Endothelial cell (in vitro differentiated cells): ENCODE measurements at places on chromosomes 5 and 9.

GRCh38 chr5:52694648-52695047 is 93.1 kb upstream of the ITGA1 start:
- no peaks in the 10 kb centered on the region for H3K27me3 ChIP-seq
- peaks cover 19% of the 10 kb centered on the region for H3K4me1 ChIP-seq
- no peak for DNase-seq
- no peak overlapping the region for H3K4me3 ChIP-seq
- no peaks in the 10 kb centered on the region for H3K36me3 ChIP-seq
- H3K27ac ChIP-seq: no peak overlapping the region

GRCh38 chr9:112555844-112556482 is 69.3 kb downstream of the KIAA1958 start:
- no peaks in the 10 kb centered on the region for H3K27me3 ChIP-seq
- H3K4me3 ChIP-seq: no peak overlapping the region
- no peaks in the 10 kb centered on the region for H3K36me3 ChIP-seq

GRCh38 chr9:133428617-133429101 is 6.5 kb downstream of the ADAMTS13 start:
- H3K4me1 ChIP-seq: peaks cover 2% of the 10 kb centered on the region
- no peak overlapping the region for H3K4me3 ChIP-seq
- no peak overlapping the region for H3K27ac ChIP-seq
- peaks cover 4% of the 10 kb centered on the region for H3K27me3 ChIP-seq
- peak; percentile 40 for DNase-seq

- no peaks in the 10 kb centered on the region for H3K27me3 ChIP-seq
- H3K4me3 ChIP-seq: no peak overlapping the region
- no peak for DNase-seq
- H3K27ac ChIP-seq: no peak overlapping the region
- no peaks in the 10 kb centered on the region for H3K36me3 ChIP-seq
- no peaks in the 10 kb centered on the region for H3K4me1 ChIP-seq
Measured at GRCh38 chr5:95110118-95110517, 174.8 kb downstream of the MCTP1 start.

- H3K36me3 ChIP-seq: no peaks in the 10 kb centered on the region
- H3K27me3 ChIP-seq: peaks cover 6% of the 10 kb centered on the region
- peaks cover 11% of the 10 kb centered on the region for H3K4me1 ChIP-seq
Measured at GRCh38 chr5:137145721-137146120, 353.4 kb downstream of the SPOCK1 start.

DNA sequence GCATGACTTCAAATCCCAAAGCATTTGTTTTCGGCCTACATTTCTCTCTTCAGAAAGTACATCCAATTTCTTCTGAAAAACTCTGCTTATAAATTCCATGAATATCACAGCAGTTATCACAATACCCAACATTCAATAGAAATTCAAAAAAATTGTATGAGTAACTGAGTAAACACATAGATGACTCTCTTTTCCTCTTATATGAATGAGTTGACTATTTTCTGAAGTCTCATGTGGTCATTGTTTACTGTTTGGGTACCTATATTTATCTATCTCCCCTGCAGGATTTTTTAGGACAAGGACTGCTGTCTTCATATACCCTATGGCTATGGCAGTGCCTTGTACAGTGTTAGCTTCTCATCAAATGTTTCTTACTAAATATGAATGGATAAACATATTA is 157.1 kb downstream of the HTR1A start:
- DNase-seq: no peak
- H3K27ac ChIP-seq: no peak overlapping the region
- H3K27me3 ChIP-seq: no peaks in the 10 kb centered on the region
- H3K4me1 ChIP-seq: peaks cover 2% of the 10 kb centered on the region
- H3K36me3 ChIP-seq: no peaks in the 10 kb centered on the region

DNA sequence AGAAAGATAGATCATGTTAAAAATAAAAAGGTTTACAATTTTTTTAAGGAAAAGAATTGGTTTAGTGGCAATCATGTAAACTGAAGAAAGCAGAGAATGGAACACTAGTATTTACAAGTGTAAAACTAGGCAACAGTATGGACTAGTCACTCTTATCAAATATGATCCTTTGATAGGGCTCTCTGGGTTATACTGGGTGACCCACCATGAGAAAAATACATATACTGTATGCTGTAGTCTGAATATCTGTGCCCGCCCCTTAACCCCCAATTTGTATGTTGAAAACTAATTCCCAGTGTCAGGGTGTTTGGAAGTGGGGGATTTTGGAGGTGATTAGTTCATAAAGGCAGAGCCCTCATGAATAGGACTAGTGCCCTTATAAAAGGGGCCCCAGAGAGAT is 236.8 kb upstream of the TARS1 start:
- no peaks in the 10 kb centered on the region for H3K36me3 ChIP-seq
- no peak overlapping the region for H3K4me3 ChIP-seq
- H3K27ac ChIP-seq: no peak overlapping the region
- no peak for DNase-seq
- H3K4me1 ChIP-seq: peaks cover 3% of the 10 kb centered on the region

DNA sequence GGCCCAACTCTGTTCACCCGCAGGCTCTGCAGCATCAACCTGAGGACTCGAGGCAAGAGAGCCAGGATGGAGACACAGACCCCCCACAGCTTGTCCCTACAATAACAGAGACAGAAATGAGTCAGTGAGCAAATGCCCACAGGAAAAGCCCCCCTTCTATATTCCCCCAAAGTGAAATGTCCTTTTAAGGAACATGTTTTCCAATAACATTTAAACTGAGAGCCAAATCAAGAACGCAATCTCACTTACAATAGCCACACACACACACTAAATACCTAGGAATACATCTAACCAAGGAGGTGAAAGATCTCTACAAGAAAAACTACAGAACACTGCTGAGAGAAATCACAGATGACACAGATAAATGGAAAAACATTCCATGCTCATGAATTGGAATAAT is 49.0 kb downstream of the TEX10 start:
- H3K36me3 ChIP-seq: peaks cover 33% of the 10 kb centered on the region
- H3K4me1 ChIP-seq: peaks cover 15% of the 10 kb centered on the region
- no peaks in the 10 kb centered on the region for H3K27me3 ChIP-seq
- H3K4me3 ChIP-seq: no peak overlapping the region

- H3K27me3 ChIP-seq: peaks cover 4% of the 10 kb centered on the region
- no peak overlapping the region for H3K27ac ChIP-seq
- peaks cover 27% of the 10 kb centered on the region for H3K4me1 ChIP-seq
- no peak for DNase-seq
- peaks cover 17% of the 10 kb centered on the region for H3K36me3 ChIP-seq
Measured at GRCh38 chr5:143198332-143198731, 205.2 kb downstream of the NR3C1 start.

GRCh38 chr9:28270156-28270555 is 696.9 kb upstream of the C9orf72 start:
- H3K4me1 ChIP-seq: no peaks in the 10 kb centered on the region
- no peaks in the 10 kb centered on the region for H3K27me3 ChIP-seq
- no peak overlapping the region for H3K4me3 ChIP-seq
- no peaks in the 10 kb centered on the region for H3K36me3 ChIP-seq
- no peak for DNase-seq

GRCh38 chr9:20441711-20442423 is 180.4 kb downstream of the MLLT3 start:
- no peak overlapping the region for H3K4me3 ChIP-seq
- peaks cover 1% of the 10 kb centered on the region for H3K27me3 ChIP-seq
- DNase-seq: no peak
- H3K27ac ChIP-seq: no peak overlapping the region

GRCh38 chr5:179211068-179211467 is 134.2 kb downstream of the ADAMTS2 start:
- H3K36me3 ChIP-seq: no peaks in the 10 kb centered on the region
- no peak overlapping the region for H3K4me3 ChIP-seq
- H3K27me3 ChIP-seq: peaks cover 6% of the 10 kb centered on the region
- H3K4me1 ChIP-seq: no peaks in the 10 kb centered on the region
- H3K27ac ChIP-seq: no peak overlapping the region
- DNase-seq: no peak

DNA sequence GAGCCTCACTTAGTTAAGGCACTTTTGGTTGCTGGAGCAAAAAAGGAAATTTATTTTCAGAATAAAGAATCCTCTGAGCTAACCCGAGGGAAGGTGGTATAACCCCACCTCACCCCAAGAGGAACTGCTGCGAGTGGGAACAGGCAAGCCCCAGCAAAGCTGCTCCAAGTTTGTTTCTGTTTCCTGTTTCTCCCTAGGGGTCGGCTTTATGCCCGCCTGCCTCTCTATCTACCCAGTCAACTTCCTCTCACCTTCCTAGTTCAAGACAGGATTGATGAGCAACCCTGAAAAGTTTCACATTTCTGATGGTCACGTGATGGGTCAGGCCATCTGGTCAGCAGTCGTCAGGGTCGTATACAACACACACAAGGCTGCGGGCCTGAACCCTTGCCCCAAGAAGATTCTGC is 31.1 kb downstream of the TRIO start:
- H3K4me3 ChIP-seq: no peak overlapping the region
- H3K27ac ChIP-seq: peak overlapping the region; percentile 89
- H3K27me3 ChIP-seq: peaks cover 5% of the 10 kb centered on the region
- no peaks in the 10 kb centered on the region for H3K36me3 ChIP-seq
- H3K4me1 ChIP-seq: peaks cover 58% of the 10 kb centered on the region
- DNase-seq: peak; percentile 27

GRCh38 chr5:90119531-90119971 is 290.0 kb downstream of the CETN3 start:
- no peaks in the 10 kb centered on the region for H3K27me3 ChIP-seq
- no peaks in the 10 kb centered on the region for H3K36me3 ChIP-seq
- no peak overlapping the region for H3K27ac ChIP-seq
- H3K4me3 ChIP-seq: no peak overlapping the region
- no peaks in the 10 kb centered on the region for H3K4me1 ChIP-seq
- DNase-seq: no peak

GRCh38 chr5:126810596-126811380 is 33.9 kb downstream of the LMNB1 start:
- no peak for DNase-seq
- peaks cover 6% of the 10 kb centered on the region for H3K4me1 ChIP-seq
- H3K27ac ChIP-seq: peak overlapping the region; percentile 1
- no peaks in the 10 kb centered on the region for H3K27me3 ChIP-seq
- peaks cover 3% of the 10 kb centered on the region for H3K36me3 ChIP-seq

DNA sequence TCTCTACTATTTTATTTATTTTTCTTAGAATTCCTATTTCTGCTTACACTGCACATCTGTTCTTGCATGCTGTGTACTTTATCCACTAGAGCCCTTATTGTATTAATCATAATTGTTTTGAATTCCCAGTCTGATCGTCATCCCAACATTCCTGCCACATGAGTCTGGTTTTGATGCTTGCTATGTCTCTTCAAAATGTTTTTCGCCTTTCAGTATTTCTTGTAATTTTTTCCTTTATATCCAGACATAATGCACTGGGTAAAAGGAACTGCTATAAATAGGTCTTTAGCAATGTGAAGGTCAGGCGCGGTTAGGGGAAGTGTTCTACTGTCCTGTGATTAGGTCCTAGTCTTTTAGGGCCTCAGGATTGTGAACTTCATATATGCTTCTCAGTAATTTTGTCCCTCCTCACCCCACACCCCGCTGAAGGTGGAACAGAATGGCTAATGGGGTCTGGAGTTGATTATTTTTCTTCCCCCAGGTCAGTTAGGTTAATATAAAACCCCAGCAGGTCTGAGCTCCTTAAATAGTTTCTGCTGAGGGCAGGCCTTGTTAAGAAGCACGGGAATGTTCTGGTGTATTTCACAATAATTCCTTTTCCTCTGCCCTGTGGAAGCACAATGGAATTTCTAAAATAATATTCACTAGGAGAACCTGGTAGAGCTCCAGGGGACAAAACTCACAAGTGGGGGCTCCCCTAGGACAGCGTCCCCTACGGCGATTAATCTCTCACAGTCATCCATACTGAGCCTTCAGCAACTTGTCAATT is 146.6 kb upstream of the TUT7 start:
- H3K4me1 ChIP-seq: no peaks in the 10 kb centered on the region
- no peaks in the 10 kb centered on the region for H3K27me3 ChIP-seq
- H3K4me3 ChIP-seq: no peak overlapping the region

GRCh38 chr9:95980262-95981125 is 105.0 kb downstream of the ERCC6L2 start:
- DNase-seq: no peak
- peak overlapping the region; percentile 84 for H3K27ac ChIP-seq
- H3K27me3 ChIP-seq: no peaks in the 10 kb centered on the region

- no peak overlapping the region for H3K27ac ChIP-seq
- H3K4me1 ChIP-seq: peaks cover 4% of the 10 kb centered on the region
- no peaks in the 10 kb centered on the region for H3K27me3 ChIP-seq
- no peak overlapping the region for H3K4me3 ChIP-seq
Measured at GRCh38 chr9:106283769-106284168, 579.2 kb upstream of the ZNF462 start.

DNA sequence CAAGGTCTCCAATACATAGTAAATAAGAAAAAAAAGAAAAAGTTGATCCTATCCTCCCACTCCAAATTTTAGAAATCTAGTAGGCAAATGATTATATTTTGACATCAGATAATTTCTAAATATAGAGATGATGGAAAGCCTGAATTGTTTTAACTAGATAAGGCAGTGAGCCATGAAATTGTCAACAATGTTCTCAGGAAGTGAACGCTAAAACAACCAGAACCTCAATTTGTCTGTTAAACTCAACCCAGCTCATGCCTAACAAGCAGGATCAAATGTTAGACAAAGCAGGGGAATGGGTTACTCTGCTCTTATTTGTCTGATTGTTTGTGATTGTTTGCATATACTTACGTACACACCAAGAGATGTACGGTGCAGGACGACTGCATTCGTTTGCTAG is 49.2 kb downstream of the ESM1 start:
- H3K27ac ChIP-seq: no peak overlapping the region
- H3K36me3 ChIP-seq: no peaks in the 10 kb centered on the region
- H3K27me3 ChIP-seq: no peaks in the 10 kb centered on the region
- H3K4me1 ChIP-seq: peaks cover 26% of the 10 kb centered on the region
- DNase-seq: no peak

DNA sequence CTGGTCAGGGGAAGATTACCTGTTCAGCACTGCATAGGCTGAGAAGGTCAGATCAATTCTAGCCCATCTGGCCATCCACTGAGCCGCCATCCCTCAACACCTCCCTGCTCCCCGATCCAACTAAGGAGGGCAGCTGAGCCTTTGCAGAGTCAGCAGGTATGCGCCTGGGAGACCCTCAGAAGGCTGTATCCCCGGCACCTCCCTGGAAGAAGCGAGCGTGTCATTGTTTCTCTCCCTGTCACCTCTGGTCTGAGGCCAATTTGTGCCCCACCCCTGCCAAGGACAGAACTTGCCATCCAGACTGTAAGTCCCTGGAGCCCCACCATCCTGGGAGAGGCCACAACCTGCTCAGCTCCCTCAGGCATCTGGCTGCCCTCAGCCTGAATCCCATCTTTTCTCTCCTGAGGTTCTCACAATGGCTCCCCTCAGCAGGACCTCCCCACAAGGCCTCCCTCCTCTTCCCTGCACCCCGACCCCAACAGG is 2.6 kb downstream of the CLTB start:
- H3K27ac ChIP-seq: no peak overlapping the region
- H3K4me3 ChIP-seq: no peak overlapping the region
- peaks cover 13% of the 10 kb centered on the region for H3K36me3 ChIP-seq
- no peak for DNase-seq
- H3K27me3 ChIP-seq: peaks cover 11% of the 10 kb centered on the region

GRCh38 chr5:56168066-56168478 is 65.1 kb downstream of the ANKRD55 start:
- DNase-seq: no peak
- H3K36me3 ChIP-seq: no peaks in the 10 kb centered on the region
- peaks cover 11% of the 10 kb centered on the region for H3K4me1 ChIP-seq
- H3K4me3 ChIP-seq: no peak overlapping the region
- no peaks in the 10 kb centered on the region for H3K27me3 ChIP-seq
- no peak overlapping the region for H3K27ac ChIP-seq
